ENCODE measurements at places on chromosomes 6 and 20.

DNA sequence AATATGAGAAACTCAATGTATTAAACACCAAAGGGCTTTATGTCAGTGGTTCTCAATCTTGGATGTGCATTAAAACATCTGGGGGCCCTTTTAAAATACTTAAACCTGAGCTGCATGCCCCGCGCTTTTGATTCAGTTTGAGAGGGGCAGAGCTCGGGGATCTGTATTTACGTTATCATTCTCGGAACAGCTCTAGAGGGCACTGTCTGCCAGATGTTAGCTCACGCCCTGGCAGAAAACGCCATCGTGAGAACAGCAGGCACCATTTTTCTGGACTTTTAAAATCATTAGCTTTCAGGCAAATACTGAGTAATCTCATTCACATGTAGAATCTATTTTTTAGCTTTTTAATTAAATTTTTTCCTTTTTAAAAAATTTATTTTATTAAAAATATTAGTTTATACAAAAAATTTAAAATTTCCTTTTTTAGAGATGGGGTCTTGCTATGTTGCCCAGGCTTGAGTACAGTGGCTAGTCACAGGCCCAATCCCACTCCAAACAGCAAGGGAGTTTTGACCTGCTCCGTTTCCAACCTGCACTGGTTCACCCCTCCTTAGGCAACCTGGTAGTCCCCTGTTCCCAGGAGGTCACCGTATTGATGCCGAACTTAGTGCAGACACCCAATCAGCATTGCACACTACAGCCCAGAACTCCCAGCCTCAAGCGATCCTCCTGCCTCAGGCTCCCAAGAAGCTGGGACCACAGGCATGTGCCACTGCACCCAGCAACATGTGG, 30.0 kb upstream of the ZNF133 start:
- no peak for DNase-seq

- peak; percentile 13 for DNase-seq
Measured at GRCh38 chr20:37202267-37202943, 23.1 kb upstream of the MROH8 start.

DNA sequence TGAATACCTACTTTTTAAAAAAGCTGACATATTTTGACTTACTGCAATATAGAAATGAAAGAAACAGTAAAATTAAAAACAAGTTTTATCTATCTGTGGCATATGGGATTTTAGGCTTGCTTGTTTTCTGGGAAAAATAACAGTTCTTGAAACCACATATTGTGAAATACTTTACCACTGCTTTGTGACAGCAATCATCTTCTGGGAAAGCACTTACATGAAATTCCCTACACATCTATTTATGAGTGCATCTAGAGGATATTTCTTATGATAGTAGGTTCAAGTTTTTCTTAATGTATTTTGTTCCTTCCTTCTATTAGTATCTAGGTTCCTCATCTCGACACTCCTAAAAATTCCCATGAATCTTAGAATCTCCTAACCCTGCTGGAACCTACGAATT, 75.2 kb downstream of the STXBP5 start:
- DNase-seq: no peak

DNA sequence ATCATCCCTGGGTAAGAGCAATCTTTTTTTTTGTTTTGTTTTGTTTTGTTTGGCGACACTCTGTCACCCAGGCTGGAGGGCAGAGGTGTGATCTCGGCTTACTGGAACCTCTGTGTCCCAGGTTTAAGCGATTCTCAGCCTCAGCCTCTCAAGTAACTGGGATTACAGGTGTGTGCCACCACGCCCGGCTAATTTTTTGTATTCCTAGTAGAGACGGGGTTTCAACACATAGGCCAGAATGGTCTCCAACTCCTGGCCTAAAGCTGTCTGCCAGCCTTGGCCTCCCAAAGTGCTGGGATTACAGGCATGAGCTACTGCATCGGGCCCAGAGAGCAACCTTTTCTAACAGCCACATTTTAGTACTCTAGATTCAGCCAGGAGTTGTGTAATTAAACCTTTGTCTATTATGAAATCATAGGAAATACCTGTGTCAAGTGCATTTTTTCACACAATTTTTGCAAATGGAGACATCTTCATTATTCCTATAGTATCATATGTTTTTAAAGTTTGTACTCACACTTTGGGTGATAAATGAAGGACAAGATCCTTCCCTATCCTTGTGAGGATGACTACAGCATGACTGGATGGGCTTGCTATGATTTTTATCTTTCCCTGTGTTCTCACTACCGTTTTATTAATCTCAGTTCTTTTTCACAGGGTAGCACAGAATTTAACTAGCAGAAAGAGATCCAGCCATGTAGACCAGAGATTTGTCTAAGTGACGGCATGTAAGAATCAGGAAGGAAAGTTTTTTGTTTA, 82.6 kb downstream of the OR2B2 start:
- no peak for DNase-seq

DNA sequence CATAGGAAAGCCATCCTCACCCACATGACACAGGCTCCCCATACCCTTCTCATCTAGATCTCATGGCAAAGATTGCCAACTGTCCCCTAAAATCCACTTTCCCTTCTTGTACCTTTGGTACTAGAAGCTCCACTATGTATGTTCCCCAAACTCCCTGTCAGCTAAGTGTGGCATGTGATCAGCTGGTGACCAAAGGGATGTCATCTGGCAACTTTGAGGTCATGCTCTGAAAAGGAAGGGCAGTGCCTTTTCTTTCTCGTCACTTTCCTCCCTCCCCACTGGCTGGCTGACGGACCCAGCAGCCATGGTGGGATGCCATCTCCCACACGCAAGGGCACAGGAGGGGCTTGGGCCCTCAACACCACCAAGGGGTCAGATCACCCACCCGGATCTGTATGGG, 23.8 kb upstream of the TAF8 start:
- DNase-seq: no peak

DNA sequence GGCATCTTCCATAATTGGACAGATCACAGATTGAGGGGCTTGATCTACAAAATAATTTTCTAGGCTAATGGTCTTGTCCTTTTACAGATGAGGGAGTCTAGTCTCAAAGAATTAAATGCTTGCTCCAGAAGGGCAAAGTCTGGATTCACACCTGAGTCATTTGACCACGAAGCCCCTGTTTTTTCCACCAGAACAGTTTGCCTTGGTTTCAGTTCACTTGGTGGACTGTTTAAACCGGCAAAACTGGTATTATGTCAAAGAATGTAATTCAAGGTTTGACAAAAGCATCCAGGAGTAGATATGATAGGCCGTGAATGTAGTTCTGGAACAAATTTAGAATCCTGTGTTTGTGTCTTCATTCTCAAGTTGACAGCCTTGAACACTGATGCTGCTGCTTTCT, 3.3 kb downstream of the MYO6 start:
- DNase-seq: no peak

DNA sequence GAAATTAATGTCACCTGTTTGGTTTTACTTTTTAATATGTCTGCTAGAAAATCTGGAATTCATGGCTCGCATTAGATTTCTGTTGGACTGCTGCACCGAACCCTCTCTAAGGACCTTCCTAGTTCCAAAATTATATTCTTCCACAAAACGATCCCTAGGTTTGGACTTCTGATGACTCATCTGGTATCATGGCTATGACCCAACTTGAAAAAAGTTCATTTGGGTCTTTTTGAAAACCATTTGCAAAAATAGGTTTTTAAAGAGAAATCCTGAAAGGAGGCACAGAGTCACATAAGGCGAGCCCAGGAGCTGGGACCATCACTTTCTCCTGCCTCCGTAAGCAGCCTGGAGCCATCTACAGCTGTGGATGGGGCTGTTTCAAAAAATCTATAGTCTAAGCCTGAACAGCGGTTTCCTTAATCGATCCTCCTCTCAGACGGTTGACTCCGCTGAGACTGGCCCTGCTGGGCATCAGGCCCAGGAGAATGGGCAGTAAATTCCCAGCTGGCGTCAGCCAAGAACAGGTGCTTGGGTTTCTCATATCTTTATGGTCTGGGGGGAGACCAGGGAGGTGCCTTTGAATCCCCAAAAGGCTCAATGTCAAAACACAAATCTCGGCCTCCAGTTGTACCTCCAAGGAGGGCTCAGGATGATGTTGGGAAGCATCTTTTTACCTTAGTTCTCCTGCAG, 44.6 kb downstream of the SLC24A3 start:
- DNase-seq: no peak

DNA sequence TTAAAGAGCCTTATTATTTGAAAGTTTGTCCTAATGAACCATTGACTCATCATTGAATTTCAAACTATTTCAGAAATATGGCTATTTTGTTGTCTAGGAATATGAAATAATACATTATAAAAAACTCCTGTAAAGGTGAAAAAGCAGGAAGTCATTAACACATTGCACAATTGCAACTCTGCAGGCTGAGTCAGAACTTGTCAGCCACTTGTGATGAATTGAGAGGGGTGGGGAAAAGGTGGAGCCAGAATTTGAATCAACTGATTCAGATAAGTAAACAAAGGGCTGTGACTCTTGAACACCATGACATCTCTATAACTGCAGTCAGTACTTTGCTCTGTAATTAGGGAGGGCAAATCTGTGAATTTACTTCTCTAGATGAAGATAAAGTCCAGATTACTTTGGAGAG, 6.0 kb downstream of the C6orf141 start:
- DNase-seq: no peak

DNA sequence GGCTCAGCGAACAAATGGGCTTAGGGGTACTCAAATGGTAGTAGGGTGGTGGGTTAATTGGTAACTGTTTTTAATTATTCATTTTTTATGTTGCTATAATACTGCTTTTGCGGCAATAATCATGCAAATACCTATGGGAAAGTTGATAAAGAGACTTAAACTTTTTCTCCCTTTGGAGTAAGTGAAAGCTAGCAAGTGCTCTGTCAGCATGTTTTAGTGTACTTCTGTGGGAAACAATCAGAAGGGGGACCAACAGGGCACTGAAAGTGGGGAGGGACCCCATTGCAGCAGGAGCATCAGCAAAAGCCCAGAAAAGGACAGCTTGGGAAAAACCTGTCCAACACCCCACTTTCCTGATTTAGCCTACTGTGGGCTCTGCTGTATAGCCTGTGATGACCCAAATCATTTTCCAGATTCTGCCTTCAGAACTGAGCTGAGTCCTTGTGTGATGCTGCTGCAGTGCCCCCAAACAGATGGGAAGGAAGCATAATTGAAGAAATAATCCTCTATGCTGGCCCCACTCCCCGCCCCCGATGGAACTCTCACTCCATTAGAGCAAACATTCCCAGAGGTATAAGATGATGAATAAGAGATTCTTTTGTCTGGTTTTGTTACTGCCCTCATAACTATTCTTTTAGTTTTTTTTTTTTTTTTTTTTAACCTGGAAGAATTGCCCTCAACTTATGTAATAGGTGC, 322.8 kb downstream of the CD83 start:
- DNase-seq: no peak

DNA sequence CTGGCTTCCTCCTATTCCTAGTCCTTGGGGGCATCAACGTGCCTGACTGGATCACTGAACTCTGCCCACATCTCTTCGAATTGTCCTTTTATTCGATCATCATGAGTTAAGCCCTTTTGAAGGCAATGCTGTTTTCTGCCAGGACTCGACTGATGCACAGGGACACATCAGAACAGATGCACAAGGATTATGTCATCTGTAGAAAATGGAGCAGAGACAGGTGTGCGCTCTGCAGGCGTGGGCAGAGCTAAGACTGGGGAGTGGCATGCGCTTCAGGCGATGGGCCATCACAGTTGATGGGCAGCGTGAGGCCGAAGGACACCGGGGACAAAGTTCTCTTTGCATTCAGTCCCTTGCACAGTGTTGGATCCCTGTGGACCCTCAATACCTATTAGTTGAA, 13.1 kb downstream of the GABRR1 start:
- no peak for DNase-seq

- no peak for DNase-seq
Measured at GRCh38 chr6:16803294-16804200, 42.3 kb upstream of the ATXN1 start.

DNA sequence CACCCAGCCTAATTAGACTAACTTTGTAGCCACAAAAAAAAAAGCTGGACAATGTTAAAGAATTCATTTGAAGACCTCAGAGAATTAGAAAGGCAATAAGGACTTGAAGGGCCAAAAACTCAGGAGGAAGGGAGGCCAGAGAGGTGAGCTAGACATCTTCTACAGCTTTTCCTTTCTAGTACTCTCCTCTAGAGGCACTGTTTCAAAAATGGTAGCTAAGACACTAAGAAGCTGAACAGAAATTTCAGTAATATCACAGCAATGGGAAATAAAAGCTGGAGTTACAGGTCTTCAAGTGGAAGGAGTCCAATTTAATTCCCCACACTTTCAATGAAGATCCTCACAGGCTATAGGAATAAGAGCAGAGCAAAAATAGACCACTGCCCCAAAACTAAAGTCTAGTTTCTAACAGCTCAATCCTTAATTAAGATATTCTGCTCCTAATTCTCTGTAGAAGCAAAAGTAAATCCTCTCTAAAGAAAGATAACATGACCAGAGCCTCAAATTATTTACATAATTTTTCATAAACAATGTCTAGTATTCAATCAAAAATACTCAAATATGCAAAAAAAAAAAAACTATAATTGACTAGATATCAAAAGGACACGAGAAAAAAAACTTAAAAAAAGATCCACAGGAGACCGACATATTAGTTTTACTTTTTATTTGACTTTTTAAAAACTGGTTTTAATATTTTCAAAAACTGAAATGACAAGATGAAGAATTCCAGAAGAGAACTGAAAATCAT, 63.7 kb downstream of the RNGTT start:
- DNase-seq: no peak

- no peak for DNase-seq
Measured at GRCh38 chr6:52566201-52566600, 10.7 kb downstream of the TRAM2 start.

- DNase-seq: no peak
Measured at GRCh38 chr6:5617179-5617578, 355.9 kb downstream of the FARS2 start.

DNA sequence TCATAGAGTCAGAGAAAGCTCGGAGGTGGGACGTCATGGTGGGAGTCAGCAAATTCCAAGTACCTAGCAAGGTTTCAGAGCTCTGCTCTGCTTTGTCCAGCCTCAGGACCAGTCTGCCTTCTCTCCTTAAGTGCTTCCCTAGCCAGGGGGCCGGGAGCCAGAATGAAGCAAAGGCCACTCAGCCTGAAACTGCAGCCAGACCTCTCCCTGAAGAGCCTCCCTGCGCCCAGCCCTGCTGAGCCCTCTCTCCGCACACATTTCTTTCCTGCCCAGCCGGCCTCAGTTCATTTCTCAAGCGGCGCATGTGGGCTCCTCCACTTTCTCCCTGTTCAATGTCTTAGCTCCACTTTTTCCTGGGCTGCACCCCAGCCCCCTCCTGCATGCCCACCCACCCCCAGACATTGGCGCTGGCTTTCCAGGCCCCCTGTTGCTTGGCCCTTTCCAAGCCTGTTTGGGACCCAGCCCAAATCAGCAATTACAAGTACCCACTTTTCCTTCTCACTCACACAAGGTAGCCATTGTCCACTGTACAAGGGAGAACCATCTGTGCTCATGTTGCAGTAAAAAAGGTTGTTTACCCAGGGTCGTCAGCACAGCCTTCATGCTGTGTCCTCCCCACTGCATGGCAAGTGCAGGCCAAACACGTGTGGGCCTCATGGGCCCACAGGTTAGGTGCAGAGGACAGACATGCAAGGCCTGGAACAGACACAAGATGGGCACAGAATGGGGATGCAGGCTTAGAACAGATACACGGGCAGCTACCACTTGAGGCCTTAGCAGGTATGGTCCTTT, 147.1 kb downstream of the MRPL14 start:
- no peak for DNase-seq

GRCh38 chr20:24701027-24701426, 231.6 kb downstream of the SYNDIG1 start:
- DNase-seq: no peak
